ENCODE measurements at places on chromosomes 4 and X.

DNA sequence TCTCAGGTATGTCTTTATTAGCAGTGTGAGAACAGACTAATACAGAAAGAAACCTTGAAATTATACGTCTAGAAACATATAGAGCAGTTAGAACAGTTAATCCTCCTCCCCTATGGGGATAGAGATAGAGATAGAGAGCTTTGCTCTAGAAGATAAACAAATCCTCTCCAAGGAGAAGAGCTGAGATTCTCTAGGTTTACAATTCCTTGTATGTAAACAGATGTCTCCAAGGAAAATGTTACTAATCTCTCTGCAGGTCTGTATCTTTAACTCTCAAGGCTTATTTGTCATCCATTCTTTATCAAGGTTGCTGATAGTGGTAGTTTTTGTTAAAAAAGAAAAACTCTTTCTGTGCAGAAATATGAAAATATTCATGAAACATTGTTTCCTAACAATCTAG is 282.1 kb upstream of the GIMD1 start:
- DNase-seq = no peak
- H3K27ac ChIP-seq = no peak overlapping the region
- H3K27me3 ChIP-seq = no peaks in the 10 kb centered on the region
- H3K4me1 ChIP-seq = no peaks in the 10 kb centered on the region
- H3K36me3 ChIP-seq = no peaks in the 10 kb centered on the region

DNA sequence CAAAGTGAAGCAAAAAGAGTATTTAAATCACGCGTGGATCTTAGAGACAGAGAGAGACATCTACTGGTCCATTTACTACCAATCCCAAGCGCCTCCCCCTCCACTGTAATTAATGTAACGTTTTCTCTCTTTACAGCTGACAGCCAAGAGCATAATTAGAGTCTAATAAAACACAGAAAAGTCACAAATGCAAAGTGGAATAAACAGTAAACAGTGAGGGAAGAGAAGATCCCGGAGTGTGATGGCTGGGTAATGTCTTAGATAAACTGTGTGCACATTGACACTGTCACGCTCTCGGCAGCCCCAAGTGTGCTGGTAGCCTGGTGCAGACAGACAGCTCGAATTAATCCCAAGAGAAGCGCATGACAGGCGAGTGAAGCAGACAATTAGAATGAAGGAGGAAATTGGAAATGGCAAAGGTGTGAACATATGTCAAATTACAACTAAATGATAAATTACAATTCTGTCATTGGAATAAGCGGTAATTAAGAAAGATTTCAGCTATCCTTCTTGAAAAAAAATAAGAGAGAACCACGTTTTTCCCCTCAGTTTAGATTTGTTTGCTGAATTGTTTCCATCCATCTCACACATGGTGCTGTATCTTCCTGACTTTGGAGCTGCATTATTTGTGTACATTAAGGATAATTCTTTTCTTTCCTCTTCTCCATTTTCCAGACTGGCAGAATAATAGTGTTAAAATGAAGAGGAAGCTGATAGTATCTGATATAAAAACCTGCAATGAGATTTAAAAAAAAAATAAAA is 100.1 kb downstream of the CXXC4 start:
- H3K27me3 ChIP-seq = no peaks in the 10 kb centered on the region
- DNase-seq = peak; percentile 18
- no peaks in the 10 kb centered on the region for H3K36me3 ChIP-seq
- H3K4me1 ChIP-seq = peaks cover 31% of the 10 kb centered on the region
- H3K27ac ChIP-seq = peak overlapping the region; percentile 9
- H3K4me3 ChIP-seq = peak overlapping the region; percentile 47

GRCh38 chrX:69323786-69324720 is 158.8 kb upstream of the PJA1 start:
- no peak overlapping the region for H3K4me3 ChIP-seq
- peaks cover 25% of the 10 kb centered on the region for H3K4me1 ChIP-seq
- H3K27ac ChIP-seq = no peak overlapping the region
- H3K36me3 ChIP-seq = no peaks in the 10 kb centered on the region
- peak; percentile 25 for DNase-seq

DNA sequence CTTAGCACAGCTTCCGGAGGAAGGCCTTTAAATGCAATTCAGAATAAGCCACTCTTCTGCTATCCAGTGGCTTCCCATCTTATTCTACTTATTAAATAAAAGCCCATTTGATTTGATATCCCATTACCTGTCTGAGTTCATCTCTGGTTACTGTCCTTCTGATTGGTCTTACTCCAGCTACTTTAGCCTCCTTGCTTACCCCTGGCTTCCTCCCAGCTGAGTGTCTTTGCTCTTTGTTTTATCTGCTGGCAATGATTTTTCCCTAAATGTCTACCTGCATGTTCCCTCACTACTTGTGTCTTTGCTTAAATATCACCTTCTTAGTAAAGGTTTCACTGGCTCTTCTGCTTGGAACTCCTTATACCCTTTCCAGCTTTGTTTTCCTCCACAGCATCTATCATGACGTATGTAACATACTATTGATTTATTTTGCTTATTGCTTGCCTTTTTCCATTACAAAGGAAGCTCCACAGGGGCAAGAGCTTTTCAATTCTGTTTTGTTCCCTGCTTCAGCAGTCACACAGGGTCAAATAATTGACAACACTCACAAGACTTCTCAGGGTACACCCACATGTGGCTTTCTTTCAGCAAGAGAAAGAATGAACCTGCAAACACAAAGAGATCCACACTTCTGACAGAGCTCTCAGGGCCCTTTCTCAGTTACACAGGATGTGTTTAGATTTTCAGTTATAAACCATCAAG is 63.8 kb downstream of the TBC1D19 start:
- H3K4me3 ChIP-seq = no peak overlapping the region
- H3K36me3 ChIP-seq = peaks cover 79% of the 10 kb centered on the region
- H3K4me1 ChIP-seq = no peaks in the 10 kb centered on the region
- no peaks in the 10 kb centered on the region for H3K27me3 ChIP-seq
- no peak overlapping the region for H3K27ac ChIP-seq
- DNase-seq = no peak

- no peaks in the 10 kb centered on the region for H3K36me3 ChIP-seq
- H3K27ac ChIP-seq = no peak overlapping the region
- DNase-seq = peak; percentile 50
Observed at GRCh38 chr4:1501754-1502500, 95.7 kb upstream of the NKX1-1 start.

DNA sequence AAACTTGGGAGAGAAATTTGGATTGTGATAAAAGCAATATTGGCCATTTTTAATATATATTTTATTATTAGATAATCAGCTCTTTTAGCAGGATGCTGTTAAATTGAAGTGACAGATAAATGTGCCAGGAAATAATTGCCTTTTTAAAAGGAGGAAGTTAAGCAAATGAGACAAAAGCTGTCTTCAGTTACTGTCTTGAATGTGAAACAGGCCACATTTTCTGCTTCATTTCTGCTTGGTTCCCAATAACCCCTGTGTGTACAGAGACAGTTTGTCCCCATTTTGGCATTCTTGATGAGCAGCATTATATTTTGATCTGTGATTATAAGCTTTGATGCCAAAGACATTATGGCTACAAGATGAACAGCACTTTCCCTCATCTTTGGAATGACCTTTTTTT is 953 bp downstream of the EPGN start:
- DNase-seq = no peak
- no peaks in the 10 kb centered on the region for H3K27me3 ChIP-seq
- no peaks in the 10 kb centered on the region for H3K4me1 ChIP-seq

GRCh38 chrX:10755439-10756334 is 135.3 kb upstream of the MID1 start:
- peak overlapping the region; percentile 95 for H3K27ac ChIP-seq
- DNase-seq = peak; percentile 31
- no peak overlapping the region for H3K4me3 ChIP-seq
- peaks cover 44% of the 10 kb centered on the region for H3K4me1 ChIP-seq
- peaks cover 7% of the 10 kb centered on the region for H3K36me3 ChIP-seq

GRCh38 chr4:112170451-112170993 is 25.3 kb downstream of the FAM241A start:
- H3K27me3 ChIP-seq = no peaks in the 10 kb centered on the region
- no peaks in the 10 kb centered on the region for H3K36me3 ChIP-seq
- DNase-seq = no peak
- H3K4me3 ChIP-seq = no peak overlapping the region

DNA sequence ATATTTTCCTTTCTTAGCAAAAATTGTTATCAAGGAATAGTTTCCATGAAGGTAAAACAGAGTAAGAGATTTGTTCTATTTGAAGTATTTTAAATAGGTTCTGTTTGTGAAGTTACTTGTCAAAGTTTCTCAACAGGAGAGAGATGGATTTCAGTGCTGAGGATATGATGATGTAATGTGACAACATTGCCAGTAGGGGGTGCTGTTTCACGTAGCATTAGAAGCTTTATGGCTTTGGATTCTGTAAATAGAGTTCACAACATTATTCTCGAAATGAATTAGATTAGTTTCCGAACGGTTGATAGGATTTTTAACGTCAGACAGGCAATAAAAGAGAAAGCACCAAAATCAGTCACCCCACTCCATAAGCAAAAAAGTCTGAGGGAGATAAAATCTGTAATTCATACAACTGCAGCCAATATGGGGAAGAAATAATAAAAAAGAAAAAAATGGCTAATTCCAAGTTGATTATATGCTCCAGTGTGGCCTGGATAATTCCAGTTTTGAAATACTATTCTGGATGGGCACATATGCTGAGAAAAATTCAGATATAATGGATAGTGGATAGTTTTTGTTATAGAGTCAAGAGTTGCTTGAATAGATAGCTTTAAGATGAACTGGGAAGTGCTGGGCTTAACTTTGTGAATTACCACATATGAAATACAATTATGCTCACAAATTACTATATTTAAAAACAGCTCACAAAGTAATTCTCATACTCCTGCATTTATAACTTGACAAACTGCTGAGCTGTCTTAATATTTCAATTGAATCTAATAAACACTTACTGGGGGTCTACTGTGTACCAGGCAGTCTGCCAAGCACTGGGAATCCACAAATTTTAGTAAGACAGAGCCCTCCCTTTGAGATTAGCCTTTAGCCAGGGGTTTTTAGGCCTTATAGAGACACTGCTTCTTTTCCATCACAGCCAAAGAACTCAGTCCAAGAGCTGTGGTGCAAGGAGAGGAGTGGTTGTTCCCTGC is 109.1 kb downstream of the GPAT3 start:
- H3K27me3 ChIP-seq = peaks cover 16% of the 10 kb centered on the region
- no peak overlapping the region for H3K27ac ChIP-seq
- no peak overlapping the region for H3K4me3 ChIP-seq
- H3K36me3 ChIP-seq = no peaks in the 10 kb centered on the region
- H3K4me1 ChIP-seq = peaks cover 30% of the 10 kb centered on the region

DNA sequence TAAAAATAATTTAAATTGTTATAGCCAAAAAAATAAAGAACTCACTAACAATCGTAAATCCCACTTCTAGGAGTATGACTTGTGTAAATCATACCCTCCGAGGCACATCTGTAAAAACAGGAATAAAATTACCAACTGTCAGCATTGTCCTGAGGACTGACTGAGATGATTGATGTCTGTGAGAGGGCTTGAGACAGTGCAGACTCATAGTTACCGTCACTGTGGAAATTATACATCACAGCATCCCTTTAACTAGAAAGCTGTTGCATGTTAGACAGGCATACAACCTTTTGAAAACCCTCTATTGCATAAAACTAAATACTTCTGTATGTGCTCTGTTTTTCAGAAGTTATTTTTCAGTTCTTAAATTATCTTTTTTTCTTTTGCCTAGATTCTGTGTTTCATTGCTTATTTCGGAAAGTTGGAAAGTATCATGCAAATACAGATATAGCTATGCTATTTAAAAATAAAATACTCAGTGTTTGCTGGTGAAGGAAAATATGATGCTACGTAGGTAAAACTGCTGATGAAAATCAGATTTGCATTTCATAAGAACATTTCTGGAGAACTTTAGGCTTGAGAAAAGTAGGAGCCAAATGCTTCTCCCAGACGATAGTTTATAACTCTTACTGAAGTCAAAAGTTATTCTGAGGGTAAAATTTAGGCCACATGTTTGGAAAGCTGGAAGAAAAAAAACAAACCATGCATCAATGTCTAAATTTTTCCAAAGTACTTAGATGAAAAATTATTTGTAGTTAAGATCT is 13.6 kb upstream of the RBPJ start:
- H3K27ac ChIP-seq = no peak overlapping the region
- H3K36me3 ChIP-seq = no peaks in the 10 kb centered on the region
- H3K4me1 ChIP-seq = no peaks in the 10 kb centered on the region
- H3K27me3 ChIP-seq = no peaks in the 10 kb centered on the region
- DNase-seq = no peak
- no peak overlapping the region for H3K4me3 ChIP-seq

GRCh38 chr4:95340191-95340590 is 208.6 kb downstream of the UNC5C start:
- DNase-seq = no peak
- H3K4me3 ChIP-seq = no peak overlapping the region
- no peak overlapping the region for H3K27ac ChIP-seq
- H3K36me3 ChIP-seq = no peaks in the 10 kb centered on the region
- peaks cover 3% of the 10 kb centered on the region for H3K27me3 ChIP-seq

DNA sequence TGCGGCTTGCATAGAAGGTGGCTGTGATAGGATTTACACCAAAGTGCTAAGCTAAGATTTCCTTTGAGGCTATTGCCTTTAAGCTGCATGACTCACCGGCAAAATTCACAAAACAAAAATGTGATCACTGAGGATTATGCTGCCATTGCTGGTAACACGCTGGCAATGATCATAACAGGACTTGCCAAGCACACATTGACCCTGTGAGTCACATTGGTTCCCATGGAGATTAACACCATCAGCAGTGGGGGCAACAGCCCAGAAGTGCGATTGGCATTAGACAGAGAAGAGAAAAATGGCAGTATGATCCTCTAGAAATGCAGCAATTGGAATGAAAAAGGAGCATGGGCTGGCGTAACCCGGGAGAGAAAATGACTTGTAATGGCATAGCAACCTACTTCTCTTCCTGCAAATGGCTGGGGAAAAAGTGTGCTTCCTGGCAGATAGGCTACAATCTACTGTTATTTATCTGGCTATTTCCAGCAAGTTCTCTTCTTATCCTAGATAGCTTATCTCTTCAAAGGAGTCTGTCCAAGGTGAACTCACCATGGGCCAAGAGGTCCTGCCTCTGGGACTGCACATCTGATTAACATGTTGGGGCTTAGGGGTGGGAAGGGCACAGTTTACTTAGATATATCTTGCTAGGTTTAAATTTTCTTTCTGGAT is 314.2 kb upstream of the IGFBP7 start:
- peaks cover 6% of the 10 kb centered on the region for H3K36me3 ChIP-seq
- H3K27me3 ChIP-seq = peaks cover 3% of the 10 kb centered on the region
- H3K27ac ChIP-seq = no peak overlapping the region
- H3K4me1 ChIP-seq = peaks cover 20% of the 10 kb centered on the region

DNA sequence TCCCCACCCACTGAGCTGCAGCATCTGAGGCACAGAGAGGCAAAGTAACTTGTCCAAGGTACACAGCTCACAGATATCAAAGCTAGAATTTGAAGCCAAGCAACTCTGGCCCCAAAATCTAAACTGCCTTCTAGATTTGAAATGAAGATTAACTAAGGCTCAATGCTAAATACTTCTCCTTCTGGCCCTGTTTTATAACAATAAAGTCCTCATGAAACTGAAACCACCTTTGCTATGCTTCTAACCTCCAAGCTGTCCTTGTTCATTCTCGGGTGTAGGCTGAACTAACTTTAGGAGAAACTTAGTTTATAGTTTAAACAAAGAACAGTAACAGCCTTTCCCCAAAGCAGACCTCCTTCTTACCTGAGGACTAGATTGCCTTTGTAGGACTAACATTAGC is 93.6 kb downstream of the DCTD start:
- no peaks in the 10 kb centered on the region for H3K27me3 ChIP-seq
- H3K36me3 ChIP-seq = no peaks in the 10 kb centered on the region
- H3K27ac ChIP-seq = no peak overlapping the region
- H3K4me1 ChIP-seq = peaks cover 31% of the 10 kb centered on the region
- DNase-seq = no peak

- H3K4me1 ChIP-seq = no peaks in the 10 kb centered on the region
- H3K4me3 ChIP-seq = no peak overlapping the region
- no peaks in the 10 kb centered on the region for H3K36me3 ChIP-seq
Observed at GRCh38 chr4:103207673-103208072, 9.5 kb upstream of the CENPE start.

All from nephron progenitor cell (in vitro differentiated cells).